ENCODE measurements at places on chromosomes 4 and X. TPM values are rescaled to one million over a fixed set of nuclear protein-coding genes. Genes with fewer than 3 reads are reported as not detected.

Gene POLN
- 2.7 TPM for total RNA-seq

Gene BANK1
- 0.09 TPM for total RNA-seq

Gene ADH4
- not detected for total RNA-seq

Gene TEC
- 1.7 TPM for total RNA-seq

DNA sequence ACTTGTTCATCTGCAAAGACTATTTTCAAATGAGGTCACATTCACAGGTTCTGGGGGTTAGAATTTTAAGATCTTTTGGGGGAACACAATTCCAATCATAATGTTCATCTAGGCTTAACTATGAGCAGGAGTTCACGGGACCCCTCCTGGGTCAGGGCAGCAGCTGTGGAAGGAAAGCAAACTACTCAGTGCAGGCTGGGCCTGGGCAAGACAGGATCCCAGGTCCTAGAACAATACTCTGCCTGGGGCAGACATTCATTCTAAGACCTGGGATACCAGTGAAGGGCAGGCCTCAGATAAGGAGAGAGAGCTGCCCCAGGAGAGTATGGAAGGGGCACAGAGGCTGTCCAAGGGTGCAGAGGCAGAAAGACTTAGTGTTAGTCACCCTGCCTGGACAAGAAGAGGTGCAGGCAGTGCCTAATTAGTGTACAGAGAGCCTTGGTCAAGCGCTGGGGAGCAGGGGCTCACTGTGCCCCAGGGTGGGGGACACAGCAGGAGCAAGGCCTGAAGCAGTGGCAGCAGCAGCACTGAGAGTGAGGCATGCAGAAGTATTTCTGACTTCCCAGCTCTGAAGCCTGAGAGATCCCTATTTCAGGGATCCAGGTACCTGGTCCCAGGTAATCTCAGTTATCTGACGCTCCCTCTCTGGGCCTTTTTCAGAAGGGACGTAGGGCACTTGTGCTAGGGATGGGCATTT lies 123.0 kb upstream of the MAMLD1 start:
- no peak for DNase-seq

DNA sequence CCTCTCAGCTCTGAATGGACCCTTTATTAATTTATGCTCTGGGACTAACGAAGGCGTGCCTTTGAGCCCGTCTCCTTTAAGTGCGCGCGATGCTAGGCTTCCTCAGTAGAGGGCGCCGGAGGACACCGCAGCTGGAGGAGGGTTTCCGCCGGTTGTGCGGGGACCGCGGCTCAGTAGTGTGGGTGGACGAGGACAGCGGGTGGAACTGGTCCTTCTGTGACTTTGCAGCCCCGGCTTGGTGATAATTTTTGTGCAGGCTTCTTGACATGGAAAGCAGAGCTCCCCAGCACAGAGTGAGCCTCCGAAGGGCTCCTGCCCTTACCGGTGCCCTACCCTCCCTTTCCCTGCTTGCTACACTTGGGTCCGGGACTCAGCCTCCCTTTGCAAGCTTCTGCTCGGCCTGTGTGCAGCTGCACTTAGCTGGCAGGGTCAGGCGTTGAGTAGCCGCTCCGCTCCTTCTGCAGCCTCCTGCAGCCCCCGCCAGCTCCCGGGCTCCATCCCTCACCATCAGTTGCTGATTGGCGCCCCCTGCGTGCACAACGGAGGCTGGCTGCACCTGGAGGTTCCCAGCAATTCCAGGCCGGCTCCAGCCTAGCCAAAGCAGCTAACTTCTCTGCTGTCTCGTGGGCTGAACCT lies 26.8 kb upstream of the BOD1L1 start:
- DNase-seq: peak; percentile 83

GRCh38 chrX:100829730-100830129 lies 9.5 kb downstream of the CSTF2 start:
- peak; percentile 42 for DNase-seq

DNA sequence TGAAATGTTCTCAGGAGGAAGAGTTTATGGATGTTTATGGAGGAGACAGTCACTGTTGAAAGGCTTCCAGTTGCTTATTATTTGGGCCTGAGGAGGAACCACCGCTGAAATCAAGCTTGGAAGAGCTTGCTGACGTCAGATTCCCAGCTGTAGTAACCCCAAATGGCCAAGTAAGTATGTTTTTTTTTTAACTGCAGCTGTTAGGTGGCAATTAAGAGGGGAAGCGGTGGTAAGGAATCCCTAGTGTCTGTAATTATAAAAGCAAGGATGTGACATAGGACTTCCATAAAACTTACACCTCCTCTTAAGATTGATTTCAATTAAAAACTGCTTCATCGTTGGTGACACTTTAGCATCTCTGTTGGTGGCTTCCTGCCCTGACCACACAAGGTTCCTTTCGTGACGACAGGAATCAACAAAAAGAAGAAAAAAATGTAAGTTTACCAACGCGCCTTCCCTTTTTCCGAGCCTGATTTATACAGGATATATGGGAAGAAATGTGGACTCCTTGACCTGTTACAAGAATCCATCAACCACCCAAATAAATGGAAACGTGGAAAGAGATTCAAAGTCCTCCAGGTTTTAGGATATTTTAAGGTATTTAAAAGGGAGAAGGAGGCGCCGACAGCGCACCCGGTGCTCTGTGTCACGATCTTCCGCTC lies 884 bp downstream of the RELL1 start:
- DNase-seq: peak; percentile 49

DNA sequence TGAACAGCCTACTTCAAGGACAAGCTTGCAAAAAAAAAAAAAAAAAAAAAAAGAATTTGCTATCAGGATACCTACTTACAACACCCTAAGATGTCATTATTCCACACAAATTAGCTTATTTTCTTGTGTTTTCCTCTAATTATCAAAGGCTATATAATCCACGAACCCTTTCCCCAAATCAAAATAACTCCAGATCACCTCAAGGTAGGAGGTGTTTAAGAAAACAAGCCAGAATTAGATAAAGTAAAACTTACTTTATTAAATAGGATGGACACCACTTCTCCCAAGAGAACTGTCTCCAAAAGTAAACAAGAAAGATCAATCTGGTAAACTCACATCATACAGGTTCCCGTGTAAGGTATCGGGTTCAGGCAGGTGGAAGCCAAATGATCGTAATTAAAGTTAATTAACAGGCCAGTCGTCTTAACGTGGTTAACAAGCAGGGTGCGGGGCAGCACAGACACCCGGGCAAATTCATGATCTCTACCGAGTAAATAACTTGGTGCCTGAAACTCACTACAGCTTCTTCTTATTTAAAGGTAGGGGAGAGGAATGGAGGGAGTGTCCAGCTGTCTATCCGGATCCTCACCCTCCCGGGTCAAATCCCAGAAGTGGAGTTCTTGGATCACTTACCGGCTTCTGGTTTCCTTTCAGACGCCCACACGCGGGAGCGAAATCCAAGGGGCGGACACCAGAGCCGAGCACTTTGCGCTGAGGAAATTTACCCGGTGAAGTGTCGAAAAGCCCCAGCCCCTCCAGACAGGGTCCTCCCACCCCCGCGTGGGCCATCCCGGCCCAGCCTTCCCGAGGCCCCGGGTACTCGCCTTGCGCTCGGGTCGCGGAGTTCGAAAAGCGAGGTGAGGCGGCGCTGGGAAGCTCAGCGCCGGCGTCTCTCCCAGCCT lies 708 bp downstream of the ARAP2 start:
- no peak for DNase-seq

DNA sequence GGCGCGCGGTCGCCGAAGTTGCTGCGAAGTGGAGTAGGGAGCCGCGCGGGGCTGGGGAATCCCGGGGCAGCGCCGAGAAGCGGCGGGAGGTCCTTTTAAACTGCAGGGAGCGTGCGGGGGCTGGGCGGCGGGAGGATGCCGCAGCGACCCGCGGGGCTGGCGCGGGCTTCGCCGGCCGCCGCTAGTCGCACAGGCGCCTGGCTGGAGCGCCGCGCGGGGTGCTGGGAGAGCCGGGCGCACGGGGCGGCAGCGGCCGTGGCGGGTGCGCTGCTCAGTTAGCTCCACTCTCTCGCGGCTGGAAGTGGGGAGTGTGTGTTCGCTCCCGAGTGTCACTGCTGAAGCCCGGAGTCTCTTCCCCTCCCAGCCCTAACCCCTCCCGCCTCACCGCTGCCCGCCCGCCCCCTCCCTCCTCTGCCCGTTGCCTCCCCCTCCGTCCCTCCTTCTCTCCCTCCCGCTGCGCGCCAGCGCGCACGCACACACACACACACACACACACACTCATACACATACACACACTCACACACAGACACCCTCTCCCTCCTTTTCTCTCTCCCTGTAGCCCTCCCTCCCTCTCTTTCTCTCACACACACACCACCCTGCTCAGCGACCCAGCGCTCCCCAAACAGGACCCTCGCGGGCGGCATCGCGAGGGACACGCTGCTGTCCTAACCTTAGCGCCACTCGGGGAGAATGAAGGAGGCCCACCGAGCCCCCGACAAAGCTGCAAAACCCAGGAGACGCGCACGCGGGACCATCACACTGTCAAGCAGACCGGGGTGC lies at the start of gene NDNF:
Gene NDNF, minus strand, starts transcription at position 312 of the 780 bp plus-strand sequence. CDS start 26,698 bp downstream, outside the sequence.
- DNase-seq: peak; percentile 40

GRCh38 chrX:154458954-154459778 lies 1.1 kb downstream of the PLXNA3 start:
- peak; percentile 17 for DNase-seq

DNA sequence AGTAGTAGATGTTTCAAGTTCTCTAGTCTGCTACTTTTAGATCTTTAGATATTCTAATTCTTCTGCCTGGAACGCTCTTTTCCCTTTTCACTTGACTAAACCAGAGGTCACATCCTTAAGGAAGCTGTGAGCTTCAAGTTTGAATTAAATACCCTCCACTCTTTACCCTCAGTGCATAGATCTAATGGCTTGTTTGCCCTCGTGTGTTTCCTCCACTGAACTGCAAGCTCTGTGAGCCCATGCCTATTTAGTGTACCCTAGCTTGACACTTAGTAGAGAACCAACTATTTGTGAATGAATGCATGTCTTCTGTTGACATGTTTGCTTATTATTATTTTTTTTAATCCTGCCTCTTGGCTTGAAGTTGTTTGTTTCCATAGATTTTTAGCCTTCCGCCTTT lies 138.3 kb downstream of the PDE5A start:
- DNase-seq: peak; percentile 78

- DNase-seq: no peak
These were observed 251.7 kb upstream of the ANKRD50 start for GRCh38 chr4:124964251-124964650.

DNA sequence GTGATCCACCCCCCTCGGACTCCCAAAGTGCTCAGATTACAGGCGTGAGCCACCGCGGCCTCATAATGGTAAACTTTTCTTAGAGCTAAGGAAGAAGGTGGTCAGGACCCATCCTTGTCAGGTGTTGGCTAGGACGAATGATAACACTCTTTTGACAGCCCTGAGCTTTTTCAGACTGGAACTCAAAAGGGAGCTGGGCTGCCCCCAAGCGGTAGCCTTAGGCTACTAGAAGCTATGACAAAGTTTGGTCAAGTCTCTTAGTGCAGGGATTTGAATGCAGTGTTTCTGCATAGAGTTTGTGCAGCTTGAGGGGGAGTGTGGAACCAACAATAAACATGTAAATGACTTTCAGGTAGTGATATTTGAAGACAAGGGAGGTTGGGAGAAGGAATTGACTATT lies 11.8 kb upstream of the HSD17B10 start:
- peak; percentile 56 for DNase-seq

- DNase-seq: no peak
These were observed 61.9 kb upstream of the TAB3 start for GRCh38 chrX:30951003-30951402.

- no peak for DNase-seq
These were observed 7.4 kb downstream of the ACOX3 start for GRCh38 chr4:8433136-8433535.

DNA sequence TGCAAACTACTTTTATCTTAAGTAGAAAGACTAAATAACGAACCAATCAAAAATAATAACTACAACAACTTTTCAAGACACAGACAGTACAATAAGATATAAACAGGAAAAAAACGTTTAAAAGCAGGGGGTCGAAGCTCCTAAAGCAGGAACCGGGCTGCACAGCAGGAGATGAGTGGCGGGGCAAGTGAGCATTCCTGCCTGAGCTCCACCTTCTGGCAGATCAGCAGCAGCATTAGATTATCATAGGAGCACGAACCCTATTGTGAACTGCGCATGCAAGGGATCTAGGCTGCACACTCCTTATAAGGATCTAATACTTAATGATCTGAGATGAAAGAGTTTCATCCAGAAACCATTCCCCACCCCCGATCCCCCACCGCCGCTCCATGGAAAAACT lies 146.2 kb downstream of the TEX11 start:
- peak; percentile 0 for DNase-seq

DNA sequence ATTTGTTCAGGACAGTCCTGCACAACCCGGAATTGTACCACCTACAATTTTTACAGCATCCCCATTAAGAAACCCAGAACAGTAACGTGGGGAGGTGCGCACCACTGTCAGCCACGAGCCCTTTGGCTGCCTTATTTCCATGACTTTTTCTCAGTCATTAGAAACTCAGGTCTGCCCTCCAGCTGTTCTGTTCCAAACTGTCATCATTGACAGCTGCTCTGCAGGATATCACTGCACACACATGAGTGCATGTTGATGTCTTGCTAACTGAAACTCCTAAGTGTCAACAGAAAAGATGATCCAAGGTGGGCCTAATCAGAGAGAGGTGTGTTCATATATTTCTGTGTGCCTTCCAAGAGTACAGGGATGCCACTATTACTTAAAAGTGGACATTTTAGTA lies 123.4 kb downstream of the PARM1 start:
- no peak for DNase-seq

DNA sequence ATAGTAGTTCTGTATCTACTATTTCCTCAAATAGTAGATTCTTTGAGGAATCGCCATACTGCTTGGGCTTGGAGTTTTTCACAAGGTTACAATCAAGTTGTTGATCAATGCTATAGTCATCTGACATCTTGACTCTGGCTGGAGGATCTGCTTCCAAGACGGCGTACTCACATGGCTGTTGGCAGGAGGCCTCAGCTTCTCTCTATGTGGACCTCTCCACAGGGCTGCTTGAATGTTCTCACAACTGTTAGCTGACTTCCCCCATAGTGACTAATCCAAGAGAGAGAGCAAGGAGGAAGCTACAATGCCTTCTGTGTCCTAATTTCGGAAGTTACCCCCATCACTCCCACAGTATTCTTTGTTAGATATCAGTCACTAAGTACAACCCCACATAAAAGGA lies 10.3 kb downstream of the EGFL6 start:
- no peak for DNase-seq

DNA sequence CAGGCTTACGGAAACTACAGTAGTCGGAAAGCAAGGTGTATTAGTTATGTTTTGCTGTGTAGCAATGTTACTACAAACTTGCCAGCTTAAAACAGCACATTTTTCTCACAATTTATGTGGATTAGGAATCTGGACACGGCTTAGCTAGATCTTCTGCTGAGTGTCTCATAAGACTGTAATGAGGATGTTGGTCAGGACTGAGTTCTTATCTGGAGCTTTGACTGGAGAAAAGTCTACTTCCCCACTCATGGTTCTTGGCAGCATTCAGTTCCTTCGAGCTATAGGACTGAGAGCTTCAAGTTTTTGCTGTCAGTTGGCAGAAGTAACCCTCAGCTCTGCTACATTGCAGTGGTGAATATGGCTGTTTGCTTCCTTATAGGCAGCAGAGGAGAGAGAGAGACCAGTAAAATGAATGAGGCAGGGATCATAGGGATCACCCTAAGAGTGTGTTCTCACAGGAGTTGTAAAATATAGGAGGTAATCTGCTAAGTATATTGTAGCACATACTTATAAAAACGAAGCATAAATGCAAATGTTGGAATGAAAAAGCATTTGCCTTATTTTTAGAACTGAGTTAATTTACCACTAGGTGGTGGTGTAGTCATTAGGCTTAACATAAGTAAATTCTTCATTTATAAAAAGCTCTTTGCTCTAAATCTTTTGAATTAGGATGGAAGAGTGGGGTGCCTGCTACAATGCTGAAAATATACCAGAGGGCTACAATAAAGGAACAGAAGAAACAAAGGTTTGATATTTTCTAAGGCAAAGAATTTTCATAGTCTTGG lies 38.6 kb downstream of the ALG13 start:
- DNase-seq: peak; percentile 7

- peak; percentile 40 for DNase-seq
These were observed 441.7 kb upstream of the RASGEF1B start for GRCh38 chr4:81913427-81913879.
